ENCODE measurements at places on chromosomes 2 and 18.

DNA sequence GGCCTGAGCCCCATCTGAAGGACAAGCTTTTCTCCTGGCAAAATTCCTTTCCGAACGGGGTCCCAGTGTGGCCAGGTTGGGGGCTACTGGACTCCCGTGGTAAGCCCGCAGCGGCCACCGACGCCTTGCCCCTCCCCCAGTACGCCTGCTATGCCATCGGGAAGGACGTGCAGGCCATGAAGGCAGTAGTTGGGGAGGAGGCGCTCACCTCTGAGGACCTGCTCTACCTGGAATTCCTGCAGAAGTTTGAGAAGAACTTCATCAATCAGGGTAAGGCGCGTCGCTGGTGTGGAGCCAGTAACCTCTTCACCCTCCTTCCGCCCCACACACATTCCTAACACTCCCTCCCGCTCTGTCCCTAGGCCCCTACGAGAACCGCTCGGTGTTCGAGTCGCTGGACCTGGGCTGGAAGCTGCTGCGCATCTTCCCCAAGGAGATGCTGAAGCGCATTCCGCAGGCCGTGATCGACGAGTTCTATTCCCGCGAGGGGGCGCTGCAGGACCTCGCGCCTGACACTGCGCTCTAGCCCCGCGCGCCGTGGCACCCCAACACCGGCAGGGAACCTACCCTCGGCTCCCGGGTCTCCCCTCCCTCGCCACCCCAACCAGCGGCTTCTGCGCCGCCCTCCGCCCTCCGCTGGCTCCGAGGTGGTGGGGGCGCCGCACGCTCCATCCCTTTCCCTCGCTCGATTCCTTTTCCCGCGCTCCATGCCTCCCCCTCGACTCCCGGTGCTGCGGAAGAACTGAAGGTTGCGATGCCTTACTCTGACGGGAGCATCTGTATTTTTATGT lies 13.6 kb upstream of the ANKRD53 start:
- peak; percentile 58 for DNase-seq

GRCh38 chr2:215405722-215406581 lies 29.9 kb downstream of the FN1 start:
- DNase-seq: no peak

GRCh38 chr2:12424809-12425208 lies 291.9 kb upstream of the TRIB2 start:
- DNase-seq: no peak

DNA sequence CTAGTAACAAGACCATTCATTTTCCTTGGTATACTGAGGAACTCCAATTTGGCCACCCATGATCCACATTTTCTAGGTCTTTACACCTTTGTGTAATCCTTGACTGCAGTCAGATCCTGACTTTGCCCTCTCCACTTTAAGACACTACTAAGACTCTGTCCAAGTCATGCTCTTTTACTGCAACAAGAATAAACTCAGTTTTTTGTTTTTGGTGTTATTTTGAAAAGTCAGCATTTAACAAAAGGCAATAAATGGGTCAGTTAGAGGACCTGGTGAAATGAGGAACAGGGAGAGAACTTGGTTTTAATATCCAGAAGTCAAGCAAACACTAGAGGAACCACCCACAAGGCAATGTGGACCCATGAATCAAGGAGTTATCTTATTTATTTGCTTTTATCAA lies 252.2 kb upstream of the RBBP8 start:
- DNase-seq: no peak

DNA sequence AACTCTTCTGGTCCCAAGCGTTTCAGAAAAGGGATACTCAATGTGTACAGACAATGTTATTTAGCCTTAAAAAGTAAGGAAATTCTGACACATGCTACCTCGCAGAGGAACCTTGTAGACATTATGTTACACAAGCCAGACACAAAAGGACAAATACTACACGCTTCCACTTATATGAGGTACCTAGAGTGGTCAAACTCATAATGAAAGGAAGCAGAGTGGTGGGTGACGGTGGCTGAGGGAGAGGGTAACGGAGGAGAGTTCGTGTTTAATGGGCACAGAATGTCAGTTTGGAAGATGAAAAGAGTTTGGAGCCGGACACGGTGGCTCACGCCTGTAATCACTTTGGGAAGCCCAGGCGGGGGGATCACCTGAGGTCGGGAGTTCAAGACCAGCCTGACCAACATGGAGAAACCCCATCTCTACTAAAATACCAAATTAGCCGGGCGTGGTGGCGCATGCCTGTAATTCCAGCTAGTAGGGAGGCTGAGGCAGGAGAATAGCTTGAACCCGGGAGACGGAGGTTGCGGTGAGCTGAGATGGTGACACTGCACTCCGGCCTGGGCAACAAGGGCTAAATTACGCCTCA lies 1.4 kb downstream of the MCM6 start:
- DNase-seq: no peak

DNA sequence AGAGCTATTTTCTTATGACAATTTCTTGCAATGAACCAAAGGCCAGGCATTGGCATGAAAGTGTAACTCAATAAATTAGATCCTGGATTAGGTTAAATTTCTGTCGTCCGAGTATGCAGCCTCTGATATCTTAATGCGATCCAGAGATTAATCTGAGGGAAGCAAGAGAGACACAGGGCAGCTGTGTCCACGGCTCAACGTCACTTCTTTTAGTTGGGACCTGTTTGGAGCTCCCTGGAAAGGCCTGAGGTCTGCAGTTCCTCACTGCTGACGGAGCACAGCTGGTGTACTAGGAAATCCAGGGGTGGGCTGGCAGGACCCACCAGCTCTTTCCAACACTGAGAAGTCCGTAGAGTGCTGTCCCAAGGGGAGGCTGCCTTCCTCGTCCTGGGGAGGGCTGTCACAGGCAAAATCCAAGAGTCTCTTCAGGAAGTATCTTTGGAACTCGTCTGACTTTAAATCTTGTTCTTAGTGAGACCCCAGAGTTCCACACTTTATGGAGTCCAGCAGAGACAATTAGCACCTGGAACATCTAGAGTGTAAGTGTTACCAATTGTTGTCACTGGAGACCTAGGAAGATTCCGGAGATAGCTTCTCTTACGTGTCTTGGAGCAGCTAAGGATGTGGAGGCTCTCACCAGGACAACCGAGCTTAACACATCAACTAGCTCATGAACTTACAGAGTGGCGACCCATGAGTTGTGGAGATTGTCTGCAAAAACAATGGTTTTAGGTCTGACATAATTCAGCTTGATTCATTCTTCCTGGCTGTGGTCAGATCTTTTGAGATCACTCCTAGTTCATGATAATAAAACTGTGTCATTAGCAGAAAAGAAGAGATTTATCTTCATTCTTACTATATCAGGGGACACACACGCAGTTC lies 173.7 kb downstream of the ACKR3 start:
- DNase-seq: no peak

GRCh38 chr18:58998401-58999203 lies 133.9 kb downstream of the ZNF532 start:
- DNase-seq: no peak

DNA sequence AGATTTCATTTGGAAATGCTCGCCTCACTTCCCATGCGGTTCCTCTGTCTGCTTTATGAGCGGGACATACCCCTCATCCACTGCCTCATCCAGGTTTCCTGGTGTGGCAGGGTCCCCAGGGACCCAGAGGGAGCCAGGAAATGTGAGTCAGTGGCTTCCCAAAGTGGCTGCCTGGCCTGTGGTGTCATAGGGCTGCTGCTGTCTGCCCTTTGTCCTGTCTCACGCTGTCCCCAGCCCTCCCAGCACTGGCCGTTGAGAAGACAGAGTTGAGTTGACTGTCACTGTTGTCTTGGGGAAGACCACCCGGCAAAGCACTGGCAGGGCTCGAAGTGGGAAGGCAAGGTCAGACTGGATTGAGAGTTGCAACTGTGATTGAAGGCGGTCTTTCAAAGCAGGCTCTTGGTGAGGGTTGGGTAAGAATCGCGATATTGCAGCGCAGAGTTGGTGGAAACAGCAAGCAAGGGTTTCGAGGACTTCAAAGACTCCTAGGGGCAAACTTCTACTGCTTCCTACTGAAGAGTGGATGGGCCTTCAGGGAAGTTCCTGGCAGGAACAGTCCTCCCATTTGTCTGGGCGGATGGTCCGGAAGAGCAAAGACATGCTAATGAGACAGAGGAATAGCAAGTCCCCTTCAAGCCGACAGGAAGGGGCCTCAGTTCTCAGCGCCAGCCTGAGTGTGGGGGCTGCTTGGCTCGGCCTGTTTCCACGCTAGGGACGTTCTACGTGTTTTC lies 33.9 kb downstream of the RAB31 start:
- no peak for DNase-seq
